ENCODE measurements at places on chromosomes 4 and X.

- DNase-seq = no peak
Measured at GRCh38 chrX:48854898-48855297, 19.5 kb upstream of the PCSK1N start.

GRCh38 chr4:78100060-78100459, 42.9 kb downstream of the FRAS1 start:
- DNase-seq = no peak

GRCh38 chr4:119536572-119537528, 91.8 kb downstream of the PDE5A start:
- no peak for DNase-seq

DNA sequence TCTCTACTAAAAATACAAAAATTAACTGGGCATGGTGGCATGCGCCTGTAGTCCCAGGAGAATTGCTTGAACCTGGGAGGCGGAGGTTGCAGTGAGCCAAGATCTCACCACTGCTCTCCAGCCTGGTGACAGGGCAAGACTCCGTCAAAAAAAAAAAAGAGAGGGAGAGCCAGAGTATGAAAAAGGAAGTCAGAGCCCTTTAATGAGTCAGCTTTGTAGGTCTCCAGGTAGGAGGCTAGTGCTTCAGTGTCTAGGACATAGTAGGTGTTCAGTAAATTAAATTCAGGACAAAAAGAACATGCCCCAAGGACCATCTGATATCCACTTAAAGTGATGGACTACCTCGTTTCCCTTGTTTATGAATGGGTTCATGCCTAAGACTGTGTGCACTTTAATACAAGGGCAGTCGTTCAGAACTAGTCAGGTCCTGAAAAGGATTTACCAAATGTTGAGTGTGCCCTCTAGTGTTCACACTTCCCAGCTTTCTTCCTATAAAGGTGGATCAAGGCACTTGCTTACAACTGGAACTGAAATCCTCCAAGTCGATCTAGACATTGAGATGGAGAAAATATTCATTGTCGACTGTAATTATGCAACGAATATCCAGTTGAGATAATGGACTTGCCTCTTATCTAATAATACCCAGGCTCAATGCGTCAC, 29.0 kb downstream of the F9 start:
- no peak for DNase-seq

GRCh38 chr4:14317351-14317750, 684.9 kb upstream of the CPEB2 start:
- DNase-seq = no peak

DNA sequence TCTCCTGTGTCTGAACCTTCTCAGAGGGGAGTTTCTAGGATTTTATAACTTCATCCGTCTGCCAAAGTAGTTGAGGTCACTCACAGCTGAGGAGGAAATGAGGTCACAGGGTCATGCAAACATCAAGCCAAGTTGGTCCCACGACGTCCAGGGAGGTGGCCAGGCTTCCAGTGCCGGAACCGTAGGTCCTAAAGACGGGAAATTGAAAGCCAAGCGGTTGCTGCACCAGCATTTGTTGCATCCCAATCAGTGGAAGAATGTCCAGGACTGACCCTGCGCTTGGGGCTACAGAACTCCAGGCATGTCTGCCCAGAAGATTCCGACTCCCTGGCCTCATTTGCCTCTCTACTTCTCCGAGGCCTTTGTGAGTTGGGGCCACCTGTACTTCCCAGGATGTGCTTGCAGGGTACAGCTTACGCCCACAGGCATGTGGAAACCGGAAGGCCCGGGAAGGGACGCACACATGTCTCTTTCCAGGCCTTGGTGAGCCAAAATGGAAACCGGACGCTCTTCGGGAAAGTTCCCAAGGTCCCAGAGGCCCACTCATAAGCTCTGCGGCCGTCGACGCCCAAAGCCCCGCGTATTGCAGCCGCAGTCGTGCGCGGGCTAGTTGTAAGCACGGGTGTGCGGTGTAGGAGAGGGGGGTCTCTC, 9.3 kb downstream of the PRDM8 start:
- DNase-seq = no peak
